ENCODE measurements at places on chromosomes 16 and 17. TPM values are rescaled to one million over a fixed set of nuclear protein-coding genes. Genes with fewer than 3 reads are reported as not detected.

DNA sequence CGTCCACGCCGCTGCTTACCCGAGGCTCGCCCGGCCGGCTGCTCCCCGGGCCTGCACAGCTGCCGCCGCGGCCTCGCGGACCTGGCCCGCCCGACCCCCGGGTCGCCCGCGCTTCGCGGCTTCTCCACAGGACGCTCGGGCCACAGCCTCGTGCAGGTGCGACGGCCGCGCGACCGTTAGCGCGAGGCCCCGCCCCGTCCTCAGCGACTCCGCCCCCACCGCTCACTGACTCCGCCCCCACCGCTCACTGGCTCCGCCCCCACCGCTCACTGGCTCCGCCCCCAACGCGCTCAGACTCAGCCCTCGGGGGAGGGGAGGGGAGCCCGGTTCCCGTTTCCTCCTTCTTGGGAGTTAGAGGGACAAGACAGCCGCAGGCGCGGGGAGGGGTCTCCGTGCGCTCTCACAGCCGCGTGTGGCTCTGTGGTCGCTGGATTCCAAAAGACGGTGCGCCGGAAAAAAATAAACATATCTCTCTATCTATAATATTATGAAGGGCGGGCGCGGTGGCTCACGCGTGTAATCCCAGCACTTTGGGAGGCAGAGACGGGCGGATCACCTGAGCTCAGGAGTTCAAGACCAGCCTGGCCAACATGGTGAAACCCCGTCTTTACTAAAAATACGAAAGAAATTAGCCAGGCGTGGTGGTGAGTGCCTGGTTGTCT is at the start of gene MEIOB:
MEIOB (minus strand) TSS at position 191 of the 662 bp plus-strand sequence. CDS start 3,989 bp downstream, outside the sequence.
- DNase-seq = peak; percentile 85

- DNase-seq = no peak
These were observed 27.4 kb upstream of the GNAO1 start for GRCh38 chr16:56163938-56164337.

- no peak for DNase-seq
These were observed 1.3 kb downstream of the HBQ1 start for GRCh38 chr16:181565-182021.

DNA sequence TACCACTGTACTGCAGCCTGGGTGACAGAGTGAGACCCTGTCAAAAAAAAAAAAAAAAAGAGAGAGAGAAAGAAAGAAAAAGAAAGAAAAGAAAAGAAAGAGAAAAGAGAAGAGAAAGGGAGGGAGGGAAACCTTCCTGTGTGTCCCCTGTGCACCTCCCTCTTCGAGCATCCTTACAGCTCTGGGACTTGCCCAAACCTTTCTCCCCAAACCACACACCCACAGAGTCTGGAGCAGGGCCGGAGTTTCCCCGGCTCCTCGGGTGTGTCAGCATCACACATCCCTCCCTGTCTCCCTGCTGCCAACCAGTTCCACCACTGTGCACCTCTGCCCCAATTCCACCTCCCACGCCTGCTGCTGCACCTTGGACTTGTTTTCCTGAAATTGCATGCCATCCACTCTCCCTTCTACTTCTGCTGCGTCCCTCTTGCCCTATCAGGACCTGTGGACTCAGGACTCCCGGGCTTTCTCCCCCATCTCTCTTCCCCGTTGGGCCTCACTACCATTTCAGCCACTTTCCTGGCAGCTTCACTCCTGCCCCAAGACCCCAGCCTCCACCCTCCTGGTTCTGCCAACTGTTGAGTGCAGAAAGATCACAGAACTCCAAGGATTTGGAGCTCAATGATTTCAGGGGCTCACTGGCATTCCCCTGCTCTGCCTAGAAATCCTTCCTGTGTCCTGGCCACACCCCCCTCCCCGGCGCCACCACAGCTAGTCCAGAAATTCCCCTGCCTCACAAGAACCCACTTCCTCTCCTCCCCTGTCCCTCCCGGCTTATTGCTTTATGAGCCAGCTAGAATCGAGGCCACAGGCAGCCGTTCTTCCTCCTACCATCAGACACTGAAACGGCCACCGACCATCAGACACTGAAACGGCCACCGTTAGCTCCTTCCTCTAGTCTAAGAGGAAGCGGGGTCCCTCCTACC is 3.7 kb upstream of the CDK3 start:
- peak; percentile 40 for DNase-seq

The NUDT21 gene
- total RNA-seq = 68.5 TPM

DNA sequence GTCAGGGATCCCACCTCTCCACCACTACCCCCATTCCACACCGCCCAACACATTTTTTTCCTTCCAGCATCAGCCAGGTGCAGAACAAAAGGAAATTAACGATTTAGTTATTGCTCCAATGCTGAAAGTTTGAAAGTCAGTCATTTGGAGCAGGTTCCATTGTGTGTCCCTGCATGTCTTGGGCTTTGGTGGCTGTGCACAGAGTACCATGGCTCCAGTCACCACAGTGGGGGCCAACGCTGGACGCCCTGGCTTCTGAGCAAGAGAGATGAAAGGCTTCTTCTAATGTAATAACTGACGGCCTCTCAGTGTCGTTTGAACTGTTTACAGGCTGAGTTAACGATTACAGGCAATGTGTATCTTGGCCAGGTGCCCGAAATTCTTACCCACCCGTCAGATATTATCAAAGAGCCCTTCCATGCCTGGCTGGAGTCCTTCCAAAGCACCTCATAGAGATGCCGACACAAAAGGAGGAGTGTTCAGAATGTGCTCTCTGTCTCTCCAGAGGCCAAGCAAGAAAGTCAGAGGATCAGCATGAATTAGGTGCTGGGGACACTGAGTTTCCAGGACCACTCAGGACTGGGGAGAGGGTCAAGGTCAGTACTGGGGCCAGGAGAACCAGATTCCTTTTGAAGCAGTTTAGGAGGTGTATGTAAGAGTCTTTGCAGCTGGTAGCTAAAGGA is 25.9 kb downstream of the RNF43 start:
- peak; percentile 92 for DNase-seq

The HES7 gene
- 5.3 TPM for total RNA-seq

GRCh38 chr17:17298108-17298507 is 5.1 kb upstream of the NT5M start:
- DNase-seq = no peak

- DNase-seq = no peak
These were observed 65.1 kb upstream of the KDM8 start for GRCh38 chr16:27138257-27138656.

DNA sequence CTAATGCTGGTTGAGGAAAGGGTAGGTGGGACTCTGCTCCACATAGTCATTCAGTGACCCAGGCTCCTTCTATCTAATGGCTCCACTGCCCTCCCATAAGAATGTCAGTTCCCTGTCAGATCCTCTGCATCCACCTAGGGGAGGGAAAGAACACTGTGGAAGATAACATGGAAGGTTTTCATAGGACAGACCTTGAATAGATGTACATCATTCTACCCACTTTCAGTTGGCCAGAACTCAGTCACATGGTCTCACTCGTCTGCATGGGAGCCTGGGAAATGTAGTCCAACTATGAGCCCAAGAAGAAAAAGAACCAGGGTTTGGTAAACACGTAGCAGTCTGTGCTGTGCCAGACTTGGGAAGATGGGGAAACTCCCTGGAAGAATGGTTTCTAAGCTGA is 27.1 kb upstream of the SCNN1B start:
- DNase-seq = peak; percentile 49

GRCh38 chr17:6046931-6047330 is 23.2 kb upstream of the WSCD1 start:
- no peak for DNase-seq

DNA sequence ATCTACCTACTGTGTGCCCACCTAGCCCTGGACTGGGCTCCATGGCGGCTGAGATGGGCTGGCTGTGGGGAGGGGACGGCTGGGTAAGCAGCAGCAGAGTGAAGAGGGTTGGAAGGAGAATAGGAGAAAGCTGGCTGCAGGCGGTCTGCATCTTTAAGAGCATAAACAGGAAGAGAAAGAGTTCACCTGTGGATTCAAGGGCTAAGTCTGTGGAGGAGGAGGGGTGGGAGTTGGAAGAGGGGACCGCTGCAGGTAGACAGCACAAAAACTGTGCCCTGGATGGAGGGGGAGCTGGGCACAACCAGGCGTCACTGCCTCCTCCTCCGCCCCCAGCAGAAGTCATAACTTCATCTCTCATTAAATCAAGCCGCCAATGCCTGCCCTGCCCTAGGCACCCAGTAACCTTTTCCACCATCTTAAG is 677 bp downstream of the SLC13A2 start:
- DNase-seq = no peak

DNA sequence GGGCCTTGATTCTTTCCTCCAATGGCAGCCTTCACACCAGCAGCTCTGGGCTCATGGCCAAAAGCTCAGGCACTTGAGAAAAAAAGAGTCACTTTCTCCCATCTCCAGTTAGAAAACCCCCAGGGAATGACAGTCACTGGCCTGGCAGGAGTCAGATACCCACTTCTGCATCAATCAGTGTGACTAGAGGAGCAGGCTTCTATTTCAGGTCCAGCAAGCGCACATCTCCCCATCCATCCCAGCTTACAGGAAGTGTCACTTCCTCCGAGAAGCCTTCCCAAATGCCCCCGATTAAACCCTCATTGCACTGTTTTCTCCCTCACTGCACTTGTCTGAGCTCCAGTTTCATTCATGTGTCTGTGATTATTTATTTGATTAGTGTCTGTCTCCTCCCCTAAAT is 30.4 kb upstream of the CCL1 start:
- no peak for DNase-seq

- DNase-seq = no peak
These were observed 300.1 kb downstream of the FOXL1 start for GRCh38 chr16:86878236-86879080.

- DNase-seq = peak; percentile 42
These were observed at the start of gene BTBD17 for GRCh38 chr17:74361230-74362068. BTBD17 (minus strand) TSS chr17:74361868; CDS start chr17:74361819, 49 bp downstream.

GRCh38 chr17:55845385-55845784 is 94.5 kb downstream of the PCTP start:
- no peak for DNase-seq

GRCh38 chr17:77323413-77324171 is 182.8 kb downstream of the SEC14L1 start:
- DNase-seq = no peak

DNA sequence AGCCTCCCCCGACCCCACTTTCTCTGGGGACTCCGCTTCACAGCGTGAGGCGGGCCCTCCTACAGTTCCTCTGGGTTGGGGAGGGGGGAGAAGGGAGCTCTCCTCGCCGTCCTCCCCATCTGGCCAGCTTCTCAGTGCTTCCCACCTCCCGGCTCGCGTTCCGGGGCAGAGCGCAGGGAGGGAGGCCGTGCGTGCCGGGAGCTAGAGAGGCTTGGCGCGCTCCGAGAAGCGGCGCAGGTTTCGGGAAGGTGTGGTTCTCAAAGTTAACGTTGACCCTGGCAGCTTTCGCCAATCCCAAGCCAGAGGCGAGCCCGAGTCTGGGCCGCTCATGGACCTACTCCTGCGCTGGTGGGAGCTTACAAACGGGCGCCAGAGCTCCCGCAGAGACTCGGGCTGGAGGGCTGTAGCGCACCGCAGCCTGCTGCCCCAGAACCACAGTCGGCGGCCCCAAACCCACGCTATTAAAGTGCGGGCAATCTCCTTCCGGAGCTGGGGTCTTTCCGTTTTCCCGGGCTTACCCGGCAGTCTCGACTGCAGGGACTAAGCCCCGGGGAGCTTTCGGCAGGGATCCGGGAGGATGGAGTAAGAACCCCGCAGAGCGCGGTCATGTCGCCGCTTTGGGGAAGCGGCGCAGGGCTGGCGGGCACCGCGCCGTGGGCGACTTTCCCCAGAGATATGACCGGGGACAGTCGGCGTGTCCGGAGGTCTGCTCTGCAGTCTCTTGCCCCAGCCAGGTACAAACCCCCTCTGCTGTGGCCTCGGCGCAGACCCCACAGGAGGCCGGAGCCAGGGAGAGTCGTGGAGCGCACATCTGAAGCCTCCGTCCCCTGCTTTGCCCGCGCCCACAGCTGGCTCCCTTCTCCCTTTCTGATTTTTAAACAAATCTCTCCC is 787 bp downstream of the CDH11 start:
- DNase-seq = peak; percentile 3

DNA sequence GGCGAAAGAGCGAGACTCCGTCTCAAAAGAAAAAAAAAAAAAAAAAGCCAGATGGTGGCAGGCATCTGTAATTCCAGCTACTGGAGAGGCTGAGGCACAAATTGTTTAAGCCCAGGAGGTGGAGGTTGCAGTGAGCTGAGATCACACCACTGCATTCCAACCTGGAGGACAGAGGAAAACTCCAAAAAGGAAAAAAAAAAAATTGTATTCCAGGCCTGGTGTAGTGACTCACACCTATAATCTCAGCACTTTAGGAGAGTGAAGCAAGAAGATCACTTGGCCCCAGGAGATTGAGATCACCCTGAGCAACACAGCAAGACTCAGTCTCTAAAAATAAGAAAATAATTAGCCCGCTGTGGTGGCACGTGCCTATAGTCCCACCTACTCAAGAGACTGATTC is 20.1 kb downstream of the HBQ1 start:
- DNase-seq = peak; percentile 66

GRCh38 chr17:21039839-21040575 is 2.8 kb downstream of the USP22 start:
- DNase-seq = peak; percentile 39

The CRHR1 gene
- total RNA-seq = 5.1 TPM

DNA sequence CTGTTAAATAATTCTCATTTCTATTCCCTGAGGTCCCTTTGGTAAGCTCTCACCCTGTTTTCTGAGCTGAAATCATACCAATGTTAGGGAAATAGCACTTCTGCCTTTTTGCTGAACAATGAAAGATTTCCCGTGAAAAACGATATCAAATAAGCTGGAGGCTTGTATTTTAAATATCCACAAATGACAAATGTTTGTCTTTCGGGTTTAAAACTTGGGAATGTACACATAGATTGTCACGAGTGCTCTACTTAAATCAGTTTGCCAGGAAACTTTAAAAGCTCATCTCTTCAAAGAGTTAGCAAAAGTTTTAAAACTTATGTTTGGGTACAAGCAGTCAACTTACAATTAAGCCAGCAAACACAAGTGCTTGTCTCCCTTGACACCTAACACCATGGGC is 393.5 kb upstream of the MON1B start:
- no peak for DNase-seq

The PTX4 gene
- not detected for total RNA-seq

- DNase-seq = no peak
These were observed 7.5 kb downstream of the IFI35 start for GRCh38 chr17:43014020-43014648.

- DNase-seq = no peak
These were observed 702.6 kb upstream of the CDH8 start for GRCh38 chr16:62738666-62739460.

The KRTAP2-2 gene
- not detected for total RNA-seq

The OTOP2 gene
- total RNA-seq = not detected

DNA sequence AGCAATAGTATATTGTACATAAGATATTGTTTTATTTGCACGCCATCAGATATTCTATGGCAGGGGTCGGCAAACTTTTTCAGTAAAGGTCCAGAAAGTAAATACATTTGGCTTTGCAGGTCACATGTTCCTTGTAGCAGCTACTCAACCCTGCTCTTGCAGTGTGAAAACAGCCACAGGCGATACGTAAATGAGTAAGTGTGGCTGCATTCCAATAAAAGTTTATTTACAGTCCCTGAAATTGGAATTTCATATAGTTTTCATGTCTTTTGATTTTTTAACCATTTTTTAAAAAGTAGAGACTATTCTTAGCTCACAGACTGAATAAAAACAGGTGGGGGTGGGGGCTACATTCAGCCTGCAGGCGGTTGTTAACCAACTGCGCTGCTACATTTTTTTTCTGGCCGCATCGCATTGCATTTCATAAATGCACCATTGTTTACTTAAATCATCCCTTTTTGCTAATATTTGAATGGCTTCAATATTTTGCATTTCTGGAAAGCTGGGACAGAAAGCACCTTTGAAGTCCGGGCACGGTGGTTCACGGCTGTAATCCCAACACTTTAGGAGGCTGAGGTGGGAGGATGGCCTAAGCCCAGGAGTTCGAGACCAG is 50.5 kb upstream of the HAPSTR1 start:
- no peak for DNase-seq

- no peak for DNase-seq
These were observed 9.1 kb upstream of the TMEM92 start for GRCh38 chr17:50265212-50265611.

All from Caki2 (cell line).